ENCODE measurements at places on chromosomes 12 and 14.

GRCh38 chr12:1325666-1326065 lies 268.7 kb downstream of the FBXL14 start:
- DNase-seq = no peak

- DNase-seq = no peak
Measured at GRCh38 chr12:47750229-47750798, 8.4 kb downstream of the RAPGEF3 start.

DNA sequence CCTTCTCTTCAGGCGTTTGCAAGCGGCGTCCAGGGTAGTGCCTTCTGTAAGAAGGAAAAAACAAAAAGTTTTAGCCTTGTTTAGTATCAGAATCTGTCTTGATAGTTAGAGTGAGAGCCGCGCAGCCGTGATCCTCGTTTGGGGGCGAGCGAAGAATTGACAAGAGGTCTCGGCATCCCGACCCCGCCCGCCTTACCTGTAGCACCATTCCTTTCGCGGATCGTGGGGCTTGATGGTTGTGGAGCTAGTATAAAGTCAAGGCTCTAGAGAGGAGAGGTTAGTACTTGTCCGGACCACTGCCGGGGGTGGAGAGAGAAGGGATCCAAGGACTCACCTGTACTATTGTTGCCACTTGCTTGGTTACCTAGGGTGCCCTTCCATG lies 494 bp downstream of the TMTC3 start:
- DNase-seq = no peak

DNA sequence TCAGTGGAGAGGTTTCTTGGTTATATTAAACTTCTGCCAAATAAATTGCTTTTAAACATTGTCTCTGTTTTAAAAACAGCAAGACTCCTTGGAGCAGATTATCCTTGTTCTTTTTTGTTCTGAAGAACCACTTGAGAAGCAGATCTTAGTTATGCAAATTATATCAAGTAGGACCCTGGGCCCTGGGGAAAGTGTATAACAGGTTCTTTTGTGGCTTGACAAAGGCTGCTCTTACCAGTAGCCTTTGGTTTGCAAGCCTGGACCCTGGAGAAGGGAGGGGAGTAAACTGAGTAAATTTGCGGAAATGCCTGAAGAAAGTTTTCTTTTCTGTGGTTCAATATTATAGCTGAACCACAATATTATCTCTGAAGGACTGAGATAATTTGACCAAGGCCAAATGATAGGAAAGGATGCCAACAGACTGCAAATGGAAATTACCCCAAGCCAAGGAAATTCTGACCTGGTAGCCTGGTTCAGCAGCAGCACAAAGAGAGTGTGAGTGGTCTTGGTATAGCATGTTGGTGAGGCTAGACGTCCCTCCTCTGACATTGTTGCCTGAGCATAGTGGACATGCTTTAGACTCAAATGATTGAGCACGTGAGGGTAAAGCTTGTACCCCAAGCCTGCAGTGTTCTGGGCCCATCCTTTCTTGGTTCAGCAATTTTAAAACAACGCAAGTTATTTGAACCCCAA lies 30.4 kb upstream of the SIX1 start:
- no peak for DNase-seq

GRCh38 chr14:73661872-73662271 lies 17.1 kb downstream of the DNAL1 start:
- DNase-seq = no peak
